ENCODE measurements at places on chromosomes 6 and 20.
A peak's percentile ranks its signal among the peaks of the same experiment; 100 is the strongest.

DNA sequence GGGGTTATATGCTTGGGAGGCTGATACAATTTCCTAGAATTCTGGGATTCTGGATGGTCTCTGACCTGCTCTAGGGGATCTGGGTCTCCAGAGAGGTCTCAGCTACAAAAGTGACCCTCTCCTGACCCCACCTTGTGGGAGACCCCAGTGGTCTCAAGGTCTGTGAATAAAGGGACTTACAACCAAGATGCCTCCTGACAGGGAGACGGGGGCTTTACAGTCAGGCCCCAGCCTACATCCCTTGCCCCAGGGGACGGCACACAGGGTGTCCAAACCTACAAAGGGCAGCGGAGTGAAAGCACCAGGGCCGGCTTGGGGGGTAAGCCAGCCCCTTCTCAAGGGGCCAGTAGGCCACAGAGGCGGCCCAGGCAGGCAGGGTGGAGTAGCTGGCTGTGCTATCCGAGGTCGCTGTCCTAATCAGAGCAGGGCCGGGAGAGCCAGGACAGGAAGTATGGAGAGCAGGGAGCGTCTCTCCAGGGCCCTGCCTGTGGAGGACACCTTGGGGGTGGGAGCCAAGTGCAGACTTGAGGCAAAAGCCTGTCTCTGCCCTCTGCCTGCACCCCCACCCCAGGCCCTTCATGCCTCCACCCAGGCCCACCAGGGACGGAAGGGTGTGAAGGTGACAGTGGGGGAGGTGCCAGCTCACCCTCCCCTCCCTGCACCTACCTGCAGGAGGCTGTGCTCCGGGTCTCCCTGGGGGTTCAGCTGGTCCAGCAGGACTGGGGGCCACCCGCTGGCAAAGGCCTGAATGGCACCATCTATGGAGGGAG lies 3.5 kb downstream of the GFRA4 start:
- no peak for DNase-seq

DNA sequence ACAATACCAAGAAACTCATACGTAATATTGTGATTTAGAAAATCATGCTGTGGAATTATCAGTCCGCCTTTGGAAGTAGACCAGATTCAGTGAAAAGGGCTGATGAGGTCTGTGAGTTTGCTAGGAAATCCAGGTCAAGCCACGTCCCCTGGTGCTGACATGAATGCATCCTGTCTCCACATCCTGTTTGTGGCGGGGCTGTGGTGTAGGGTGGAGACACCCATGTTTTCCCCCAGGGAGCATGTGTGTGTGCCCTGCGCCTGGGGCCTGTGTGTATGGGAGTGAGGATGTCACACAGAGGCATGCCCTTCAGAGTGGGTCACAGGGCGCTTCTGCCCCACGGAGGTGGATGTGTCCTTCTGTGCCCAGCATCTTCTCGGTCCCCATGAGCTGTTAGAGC lies 109.1 kb downstream of the SASH1 start:
- DNase-seq: peak; percentile 33

GRCh38 chr6:111031151-111031550 lies 49.3 kb downstream of the RPF2 start:
- DNase-seq: no peak

DNA sequence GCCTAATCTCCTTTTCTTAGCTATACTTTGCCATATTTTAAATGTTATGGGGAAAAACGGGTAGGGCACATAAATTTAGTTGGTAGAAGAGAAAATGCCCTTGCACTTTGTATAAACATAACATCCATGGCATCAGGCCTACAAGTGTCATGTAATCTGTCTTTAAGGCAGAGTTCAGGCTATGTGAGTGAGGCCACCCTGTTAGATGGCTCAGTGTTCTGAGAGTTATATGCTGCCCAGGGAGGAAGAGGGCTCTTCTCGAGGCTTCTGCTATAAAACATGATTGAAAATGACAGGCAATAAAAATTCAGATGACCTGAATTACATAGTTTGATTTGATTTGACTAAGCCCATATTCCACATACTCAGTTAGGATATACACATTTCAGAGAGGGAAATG lies 553.6 kb upstream of the MAP3K7 start:
- no peak for DNase-seq

DNA sequence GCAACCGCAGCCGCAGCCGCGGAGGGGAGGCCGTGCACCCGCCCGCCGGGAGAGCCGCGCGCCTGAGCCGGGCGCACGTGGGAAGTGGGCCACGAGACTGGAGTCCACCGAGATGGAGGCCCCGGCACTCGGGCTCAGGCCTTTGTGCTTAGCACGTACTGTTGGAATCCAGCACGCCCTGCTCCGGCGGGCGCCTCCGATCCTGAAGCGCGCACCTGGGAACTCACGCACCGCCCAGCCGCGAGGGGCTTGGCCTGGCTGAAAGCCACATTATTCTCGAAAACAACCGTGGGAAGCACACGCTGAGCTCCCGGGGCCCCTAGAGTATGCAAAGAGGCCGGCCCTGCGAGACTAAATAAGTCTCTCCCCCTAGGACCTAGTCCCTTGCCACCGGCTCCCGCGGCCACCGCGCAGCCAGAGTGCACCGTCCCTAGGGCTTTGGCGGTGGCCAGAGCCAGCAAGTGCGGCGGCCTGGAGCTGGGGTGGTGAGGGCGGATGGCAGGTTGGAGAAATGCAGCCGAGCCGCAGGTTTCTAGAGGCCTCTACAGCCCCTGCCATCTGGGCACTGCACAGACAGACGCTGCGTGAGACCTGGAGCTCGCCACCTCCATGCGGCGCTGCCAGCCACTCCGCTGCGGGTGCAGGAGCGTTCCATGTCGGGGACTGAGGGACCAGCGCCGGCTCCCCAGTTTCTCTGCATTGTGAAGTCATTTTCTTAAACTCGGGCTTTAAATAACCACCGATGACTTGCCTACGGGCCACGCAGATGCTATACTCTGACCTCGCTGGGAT lies 42.0 kb upstream of the LY86 start:
- no peak for DNase-seq

DNA sequence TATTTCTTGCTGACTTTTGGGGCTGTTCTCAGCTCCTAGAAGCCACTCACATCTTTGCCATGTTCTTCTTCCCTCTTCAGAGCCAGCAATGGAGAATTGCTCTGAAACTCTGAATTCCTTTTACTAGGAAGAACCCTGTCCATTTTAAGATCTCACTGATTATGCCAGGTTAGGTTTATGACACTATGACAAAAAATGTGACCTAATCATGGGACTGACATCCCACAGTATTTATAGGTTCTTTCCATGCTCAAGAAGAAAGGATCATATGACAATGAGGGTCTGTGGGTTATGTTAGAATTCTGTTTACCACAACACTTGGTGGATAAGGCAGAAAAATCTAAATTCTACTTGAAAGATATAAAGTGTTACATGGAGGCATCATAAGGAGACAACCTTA lies 263.3 kb upstream of the CITED2 start:
- DNase-seq: peak; percentile 20

Measured in EH (cell line).